ENCODE measurements at places on chromosomes 1 and 21. TPM values are rescaled to one million over a fixed set of nuclear protein-coding genes. Genes with fewer than 3 reads are reported as not detected.

PTPRF gene
- total RNA-seq = 78.1 TPM

RNF186 gene
- total RNA-seq = not detected

CD48 gene
- 1.1 TPM for total RNA-seq

TMEM125 gene
- total RNA-seq = 7.5 TPM

BCAN gene
- 181 TPM for total RNA-seq

PLA2G4A gene
- 15.4 TPM for total RNA-seq

TEX38 gene
- not detected for total RNA-seq

FAM177B gene
- total RNA-seq = 0.66 TPM

IL20 gene
- not detected for total RNA-seq
